CD4-positive, alpha-beta T cell treated with Interleukin-6 at 100 ng/mL for 8 hours (primary cell): ENCODE measurements at places on chromosomes 7 and 10.

GRCh38 chr7:46616636-46617035 is 695.6 kb upstream of the IGFBP3 start:
- DNase-seq: no peak

DNA sequence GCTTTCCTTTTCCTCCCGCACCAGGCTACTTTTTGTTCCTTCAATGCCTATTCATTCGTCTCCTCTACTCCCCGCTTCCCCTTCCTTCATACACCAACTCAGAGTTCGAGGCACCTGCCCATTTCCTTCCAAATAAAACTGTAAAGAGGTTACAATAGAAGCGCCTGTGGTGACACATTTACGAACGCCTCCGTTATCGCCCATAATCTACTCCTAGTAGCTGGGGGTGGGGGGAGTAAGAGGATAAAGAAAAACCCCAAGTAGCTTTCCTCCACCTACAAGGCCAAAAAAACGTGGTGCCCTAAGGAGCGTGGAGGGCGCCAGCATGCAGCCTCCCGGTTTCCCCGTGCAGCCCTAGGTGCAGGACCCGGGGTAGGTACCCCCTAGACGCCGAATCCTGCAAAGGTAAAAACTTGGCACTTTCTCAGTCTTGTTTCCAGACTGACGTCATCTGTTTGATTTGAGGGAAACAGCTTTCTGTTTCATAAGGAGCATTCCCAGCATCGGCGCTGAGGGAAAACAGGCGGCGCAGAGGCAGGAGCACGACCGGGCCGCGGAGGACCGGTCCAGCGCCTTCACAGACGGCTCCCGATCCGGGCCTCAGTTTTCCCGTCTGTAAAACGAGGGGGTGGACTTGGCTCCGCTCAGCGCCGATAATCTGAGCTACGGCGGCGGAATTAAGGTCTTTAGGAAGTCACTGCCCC is 922 bp downstream of the PPA1 start:
- DNase-seq: peak; percentile 32

DNA sequence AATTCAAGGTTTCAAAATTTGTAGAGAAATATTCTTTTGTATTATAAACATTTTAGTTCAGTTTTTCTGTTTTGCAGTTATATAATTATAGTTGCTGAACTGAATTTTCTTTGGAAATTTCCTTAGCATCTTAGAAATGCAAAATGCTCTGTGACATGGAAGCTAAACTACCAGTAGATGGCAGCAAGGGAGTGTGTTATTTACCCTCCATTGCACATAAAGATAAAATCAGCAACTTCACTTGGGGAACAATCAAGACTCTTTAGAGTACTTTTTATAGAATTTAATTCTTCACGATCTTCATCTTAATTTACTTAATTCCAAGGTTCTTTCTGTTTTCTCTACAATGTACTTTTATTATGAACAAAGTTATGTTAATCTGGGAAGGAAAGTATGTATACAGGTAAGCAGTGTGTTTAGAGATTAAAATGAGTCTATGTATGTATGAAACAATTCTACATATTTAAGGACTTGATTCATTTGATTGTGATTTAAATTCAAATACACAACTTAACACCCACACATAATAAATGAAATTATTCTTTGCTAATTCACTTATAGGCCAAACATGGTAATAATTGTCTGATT is 404.2 kb downstream of the THSD7A start:
- no peak for DNase-seq

DNA sequence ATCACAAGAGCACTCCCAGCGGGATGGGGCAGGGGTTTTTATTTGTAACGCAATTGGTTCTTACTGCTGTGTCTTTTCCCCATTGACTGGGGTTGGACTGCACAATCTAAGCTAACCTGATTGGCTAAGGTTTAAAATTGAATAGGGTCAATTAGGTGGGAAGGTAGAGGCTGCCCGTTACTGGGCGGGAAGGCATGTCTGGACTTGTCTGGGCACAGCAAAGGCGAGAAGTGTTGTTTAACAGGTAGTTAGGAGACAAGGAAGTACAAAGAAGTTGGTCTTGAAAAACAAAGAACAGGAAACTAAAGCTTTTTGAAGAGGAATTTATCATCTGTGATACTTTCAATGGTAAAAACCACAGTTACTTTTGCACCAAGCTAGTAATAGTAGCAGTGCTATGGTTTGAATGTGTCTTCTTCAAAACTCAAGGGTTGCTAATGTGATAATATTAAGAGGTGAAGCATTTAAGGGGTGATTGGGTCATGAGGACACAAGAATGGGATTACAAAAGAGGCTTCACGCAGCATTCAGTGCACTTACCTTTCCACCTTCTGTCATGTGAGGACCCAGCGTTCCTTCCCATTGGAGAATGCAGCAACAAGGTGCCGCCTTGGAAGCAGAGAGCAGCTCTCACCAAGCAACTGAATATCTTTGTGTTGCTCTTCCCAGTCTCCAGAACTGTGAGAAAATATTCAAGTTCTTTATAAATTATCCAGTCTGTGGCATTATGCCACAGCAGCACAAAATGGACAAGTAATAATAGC is 875.5 kb upstream of the SORCS1 start:
- no peak for DNase-seq

- DNase-seq: no peak
Observed at GRCh38 chr7:90693939-90694338, 97.8 kb downstream of the CDK14 start.

DNA sequence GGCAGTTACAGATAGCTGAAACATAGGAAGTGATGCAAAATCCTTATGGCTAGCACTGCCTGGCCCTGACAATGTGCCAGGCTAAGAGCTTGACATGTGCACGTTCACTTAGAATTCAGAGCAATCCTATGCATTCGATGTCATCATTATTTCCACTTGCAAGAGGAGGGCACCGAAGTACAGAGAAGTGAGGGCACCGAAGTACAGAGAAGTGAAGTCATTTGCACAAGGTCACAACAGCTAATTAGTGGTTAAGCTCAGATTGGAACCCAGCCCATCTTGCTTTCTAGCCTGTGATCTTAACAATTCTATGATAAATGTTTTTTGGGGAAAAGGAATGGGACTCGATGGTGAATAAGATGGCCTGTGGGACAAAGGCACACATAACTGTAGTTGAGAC is 73.4 kb downstream of the ARHGAP22 start:
- DNase-seq: no peak

GRCh38 chr10:49175587-49176309 is 12.4 kb downstream of the TMEM273 start:
- DNase-seq: no peak

DNA sequence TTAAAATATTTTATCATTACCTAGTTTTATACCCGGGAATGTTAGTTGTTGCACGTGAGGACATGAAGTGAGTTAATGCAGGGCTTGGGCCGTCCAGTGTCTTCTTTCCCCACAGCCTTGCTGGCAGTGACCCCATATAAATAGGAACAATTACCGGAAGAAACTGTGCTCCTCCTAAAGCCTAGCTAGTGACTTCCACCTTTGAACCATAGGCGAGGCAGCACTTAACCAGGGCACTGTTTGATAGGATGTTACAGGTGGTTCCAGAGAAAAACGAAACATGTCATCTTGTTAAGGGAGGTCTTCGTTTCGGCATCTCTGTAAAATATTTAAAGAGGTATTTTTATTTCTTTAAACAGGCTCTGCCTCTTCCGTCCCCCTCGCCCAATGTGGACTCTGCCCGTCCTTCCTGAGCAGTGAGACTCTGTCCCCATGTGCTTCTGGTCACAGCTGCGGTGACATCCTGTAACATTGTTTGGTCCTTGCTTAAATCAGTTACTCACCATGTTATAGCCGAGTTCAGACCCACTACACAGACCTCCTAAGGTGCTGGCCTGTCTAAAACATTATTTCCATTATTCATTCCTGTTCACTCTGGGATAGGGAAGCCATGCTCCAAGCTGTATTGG is 145.6 kb downstream of the MGMT start:
- DNase-seq: no peak

DNA sequence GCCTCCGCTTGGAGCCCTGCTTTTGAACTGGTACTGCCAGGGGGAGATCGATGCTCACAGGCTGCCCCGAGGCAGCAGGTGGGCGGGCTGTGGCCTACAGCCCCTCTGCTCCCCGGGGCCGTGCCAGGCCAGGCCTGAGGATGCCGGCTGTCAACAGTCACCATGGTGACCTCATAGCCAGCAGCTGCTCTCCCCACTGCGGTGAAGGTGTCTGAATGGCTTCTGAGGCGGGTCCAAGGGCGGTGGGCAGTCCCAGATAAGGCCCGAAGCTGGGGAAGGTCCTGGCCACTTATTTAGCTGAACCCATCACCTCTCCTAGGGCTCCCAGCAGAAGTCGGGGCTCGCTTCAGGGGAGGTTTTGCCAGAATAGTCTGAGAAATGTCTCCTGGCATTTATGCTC is 179.3 kb downstream of the ARHGAP12 start:
- no peak for DNase-seq

DNA sequence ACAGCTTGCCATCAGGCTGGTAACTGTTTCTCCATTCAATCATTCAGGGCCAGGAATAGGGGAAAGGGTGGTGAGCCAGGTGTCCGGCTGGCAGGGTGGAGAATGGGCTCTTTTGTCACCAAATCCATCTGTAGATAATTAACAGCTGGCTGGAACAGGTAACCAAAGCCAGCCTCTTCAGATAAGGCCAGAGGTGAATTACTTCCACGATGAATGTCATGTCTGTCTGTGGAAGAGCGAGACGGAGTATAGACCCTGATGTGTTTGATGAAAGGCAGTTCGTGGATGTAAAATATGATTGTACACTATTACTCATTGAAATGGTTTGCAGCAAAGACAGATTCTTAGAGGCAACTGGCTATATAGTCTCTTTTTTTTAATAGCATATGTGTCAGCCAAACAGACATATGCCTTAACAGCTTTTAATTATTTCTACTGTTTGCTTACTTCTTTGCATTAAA is 149.8 kb downstream of the KLF6 start:
- DNase-seq: no peak

DNA sequence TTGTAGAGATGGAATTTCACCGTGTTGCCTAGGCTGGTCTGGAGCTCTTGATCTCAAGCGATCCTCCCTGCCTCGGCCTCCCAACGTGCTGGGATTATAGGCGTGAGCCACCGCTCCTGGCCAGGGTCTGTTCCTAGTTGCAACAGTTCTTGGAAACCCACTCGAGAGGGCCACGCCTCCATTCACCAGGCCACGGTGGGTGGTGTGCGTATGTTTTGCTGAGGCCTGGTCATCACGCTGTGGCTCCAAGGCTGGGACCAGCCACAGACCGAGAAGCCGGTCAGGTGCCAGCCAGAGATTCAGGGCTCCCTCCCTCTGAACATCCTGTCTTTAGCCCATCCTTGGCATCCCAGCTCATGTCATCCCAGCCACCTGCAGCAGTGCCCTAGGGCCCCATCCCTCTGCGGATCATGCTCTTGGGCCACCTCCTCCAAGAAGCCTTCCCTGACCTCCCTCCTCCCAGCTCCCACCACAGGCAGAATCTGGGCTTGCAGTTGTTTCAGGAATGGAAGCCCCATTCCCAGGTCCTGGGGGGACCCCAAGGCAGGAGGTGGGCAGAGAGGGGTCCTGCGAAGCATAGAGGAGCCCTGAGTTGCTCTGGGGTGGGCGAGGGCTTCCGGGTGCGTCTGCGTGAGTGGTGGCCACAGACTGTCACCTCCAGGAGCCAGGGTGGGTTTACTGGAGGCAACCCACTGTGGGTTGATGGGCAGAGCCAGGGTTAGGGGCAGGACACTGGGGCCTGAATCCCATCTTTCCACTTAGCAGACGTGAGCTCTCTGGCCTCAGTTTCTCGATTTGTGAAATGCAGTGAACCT is 5.2 kb downstream of the LAT2 start:
- no peak for DNase-seq

DNA sequence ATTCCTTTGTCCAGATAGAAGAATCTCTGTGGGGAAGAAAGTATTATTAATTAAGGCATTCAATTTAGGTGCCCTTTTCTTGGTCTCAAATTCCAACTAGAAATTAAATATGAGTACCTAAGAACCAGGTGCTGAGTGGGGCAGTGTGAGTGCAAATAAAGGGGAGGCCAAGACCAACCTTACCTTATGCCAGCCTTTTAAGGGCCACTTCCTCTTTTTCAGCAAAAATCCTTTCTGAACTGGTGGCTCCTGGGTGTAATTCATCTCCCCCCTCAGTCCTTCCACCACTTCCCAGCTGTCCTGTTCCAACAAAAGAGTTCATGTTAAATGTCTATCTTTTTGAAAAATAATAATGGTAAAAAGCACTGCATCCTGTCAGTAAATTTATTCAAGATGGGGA is 108.2 kb downstream of the OSBPL3 start:
- no peak for DNase-seq

DNA sequence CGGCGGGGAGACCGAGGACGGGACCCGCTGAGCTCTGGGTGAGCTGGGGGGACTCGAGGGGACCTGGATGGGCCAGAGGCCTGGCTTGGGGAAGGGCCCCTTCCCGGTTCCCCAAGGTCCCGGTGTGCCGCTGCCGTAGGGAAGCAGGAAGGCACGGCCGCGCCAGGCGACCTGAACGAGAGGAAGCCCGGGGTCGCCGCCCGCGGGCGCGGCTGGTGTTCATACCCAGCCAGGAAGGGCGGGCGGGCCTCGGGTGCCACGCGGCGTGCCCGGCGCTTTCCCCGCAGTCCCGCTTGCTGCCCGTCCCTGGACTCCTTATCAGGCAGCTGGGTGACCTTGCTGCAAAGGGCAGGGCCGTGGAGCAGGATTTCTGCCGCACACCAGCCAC is 38.0 kb downstream of the ZNF777 start:
- no peak for DNase-seq

DNA sequence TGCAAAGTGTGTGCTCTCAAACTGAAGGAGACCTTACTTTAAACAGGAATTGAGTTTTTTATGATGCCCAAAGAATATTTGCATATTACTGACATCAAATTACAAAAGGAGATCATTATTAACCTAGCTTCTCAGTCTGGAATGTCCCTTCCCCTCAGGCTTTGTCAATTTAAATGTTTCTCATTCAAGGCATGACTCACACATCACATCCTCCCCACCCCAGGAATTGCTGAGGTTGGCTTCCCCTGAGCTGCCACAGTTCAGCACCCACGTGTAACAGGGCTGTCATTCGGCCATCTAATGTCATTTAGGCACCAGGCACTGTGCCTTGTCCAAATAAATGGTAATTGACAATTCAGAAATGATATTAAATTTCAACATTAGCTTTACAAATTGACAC is 305.9 kb upstream of the MGMT start:
- DNase-seq: no peak

GRCh38 chr10:86329093-86329710 is 37.4 kb downstream of the GRID1 start:
- no peak for DNase-seq

GRCh38 chr7:97104719-97105238 is 12.7 kb upstream of the SDHAF3 start:
- DNase-seq: peak; percentile 44

DNA sequence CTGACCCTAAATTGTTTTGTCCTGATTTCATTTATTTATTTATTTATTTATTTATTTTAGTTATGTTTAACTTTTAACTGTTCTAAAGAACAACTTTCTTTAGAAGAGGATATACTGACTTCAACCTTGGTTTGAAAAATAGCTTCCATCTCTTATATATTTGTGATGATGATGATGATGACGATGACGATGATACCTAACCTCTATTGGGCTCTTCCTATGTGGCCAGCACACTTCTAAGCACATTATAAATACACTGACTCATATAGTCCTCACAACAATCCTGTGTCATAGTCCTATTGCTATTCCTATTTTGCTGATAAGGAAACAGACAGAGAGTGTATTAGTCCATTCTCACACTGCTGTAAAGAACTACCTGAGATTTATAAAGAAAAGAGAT is 162.9 kb upstream of the KIAA1217 start:
- DNase-seq: no peak

GRCh38 chr10:71290806-71291527 is 28.1 kb upstream of the SLC29A3 start:
- DNase-seq: no peak
